ENCODE measurements at places on chromosomes 16 and 17.

GRCh38 chr16:86540894-86541293, 14.1 kb downstream of the MTHFSD start:
- no peak for DNase-seq

GRCh38 chr17:81488276-81488860, 24.2 kb downstream of the ACTG1 start:
- DNase-seq = no peak

- DNase-seq = no peak
These were observed 12.4 kb downstream of the SLFN5 start for GRCh38 chr17:35255316-35255715.

GRCh38 chr16:3578610-3579551, 1.7 kb upstream of the NLRC3 start:
- DNase-seq = no peak

DNA sequence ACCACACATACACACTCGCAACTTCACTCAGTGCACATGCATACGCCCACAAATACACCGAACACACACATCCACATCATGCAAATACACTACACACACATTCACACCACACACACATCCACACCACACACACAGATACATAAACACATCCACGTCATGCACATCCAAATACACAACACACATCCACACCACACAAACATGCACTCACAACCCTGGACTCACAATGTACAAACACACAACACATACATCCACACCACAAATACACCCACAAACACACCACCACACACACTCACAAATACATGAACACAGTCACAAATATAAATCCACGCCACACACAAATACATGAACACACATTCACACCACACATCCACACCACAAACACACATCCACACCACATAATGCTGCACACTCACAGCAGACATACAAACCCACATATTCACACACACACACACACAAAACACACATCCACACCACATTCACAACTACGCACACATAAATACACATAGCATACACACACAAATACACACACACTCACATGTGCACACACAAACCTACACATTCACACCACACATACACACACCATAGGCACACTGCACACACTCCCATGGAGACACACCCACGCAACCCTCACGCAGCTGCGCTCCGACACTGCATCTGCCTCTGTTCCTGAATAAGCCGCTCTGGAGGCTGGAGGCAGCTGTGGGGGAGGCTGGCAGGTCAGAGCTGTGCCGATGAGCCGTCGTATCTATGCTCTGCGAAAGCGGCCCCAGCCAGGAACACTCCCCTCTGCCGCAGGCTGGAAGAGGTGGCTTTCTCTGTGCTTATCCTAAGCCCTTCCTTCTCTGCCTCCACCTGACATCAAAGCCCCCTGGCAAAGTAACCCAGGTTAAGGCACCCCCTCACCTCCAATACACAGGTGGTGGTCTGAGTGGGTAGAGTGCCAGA, 141.8 kb downstream of the GRIN2A start:
- no peak for DNase-seq

GRCh38 chr17:76107509-76107908, 3.9 kb upstream of the EXOC7 start:
- no peak for DNase-seq

DNA sequence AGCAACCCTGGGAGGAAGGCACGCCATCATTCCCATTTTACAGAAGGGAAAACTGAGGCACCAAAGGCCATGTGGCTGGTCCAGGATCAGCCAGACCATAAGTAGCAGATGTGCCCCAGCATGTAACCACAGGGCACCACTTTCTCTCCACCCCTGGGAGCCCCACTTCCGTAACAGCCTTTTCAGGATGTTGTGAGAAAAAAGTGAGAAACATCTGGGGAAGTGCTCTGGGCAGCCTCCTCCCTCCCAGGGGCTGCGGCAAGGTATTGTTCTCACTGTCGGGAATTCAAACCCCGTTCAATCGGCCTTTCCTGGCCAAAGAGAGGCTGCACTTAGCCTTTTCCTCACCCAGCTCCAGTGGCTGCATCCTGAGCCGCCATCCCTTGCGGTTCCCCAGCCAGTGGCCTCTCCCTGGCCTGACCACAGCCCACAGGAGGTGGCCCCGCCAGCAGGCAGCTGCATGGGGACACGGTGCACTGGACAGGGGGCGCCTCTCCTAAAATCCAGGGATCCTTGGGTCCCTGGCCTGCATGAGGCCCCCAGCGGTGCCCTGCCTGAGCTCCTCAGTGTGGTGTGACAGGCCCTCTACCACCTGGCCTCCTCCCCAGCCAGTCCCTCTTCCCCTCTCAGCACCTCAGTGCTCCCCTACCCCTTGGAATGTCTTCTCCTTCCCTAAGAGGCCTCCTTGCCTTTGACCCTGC, 5.7 kb upstream of the CDH5 start:
- no peak for DNase-seq

DNA sequence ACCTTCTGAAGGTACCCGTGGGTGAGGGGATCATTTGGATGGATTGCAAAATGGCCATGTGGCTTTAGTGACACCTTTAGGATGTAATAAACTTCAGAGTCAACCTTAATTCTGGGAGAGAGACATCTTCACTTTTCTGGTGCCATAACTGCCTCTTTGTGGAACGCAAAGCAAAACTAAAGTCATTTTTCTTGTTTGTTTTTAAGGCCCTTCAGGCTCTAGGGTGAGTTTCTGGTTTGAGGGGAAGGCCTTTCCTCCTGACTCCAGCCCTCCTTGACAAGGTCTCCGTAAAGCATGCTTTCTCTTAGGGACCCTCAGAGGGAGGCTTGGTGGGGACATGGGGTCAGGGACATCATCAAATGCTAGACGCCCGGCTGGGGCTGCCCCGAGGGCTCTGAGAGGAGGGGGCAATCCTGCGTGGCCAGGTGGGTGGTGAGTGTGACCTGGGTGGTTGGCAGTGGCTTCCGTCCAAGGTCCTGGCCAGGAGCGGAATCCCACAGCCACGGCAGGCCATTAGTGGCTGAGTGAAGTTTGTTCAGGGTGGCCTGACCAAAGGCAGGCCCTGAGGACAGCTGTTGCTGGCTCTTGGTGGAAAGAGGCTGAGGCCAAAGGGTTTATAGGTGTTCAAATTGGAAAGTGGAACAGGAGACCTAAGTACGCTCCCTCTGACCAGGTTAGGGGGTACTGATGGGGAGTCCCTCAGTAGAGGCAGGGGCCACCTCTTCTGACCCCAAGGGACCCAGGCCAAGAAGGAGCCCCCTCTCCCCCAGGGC, 112.2 kb downstream of the METRNL start:
- no peak for DNase-seq

DNA sequence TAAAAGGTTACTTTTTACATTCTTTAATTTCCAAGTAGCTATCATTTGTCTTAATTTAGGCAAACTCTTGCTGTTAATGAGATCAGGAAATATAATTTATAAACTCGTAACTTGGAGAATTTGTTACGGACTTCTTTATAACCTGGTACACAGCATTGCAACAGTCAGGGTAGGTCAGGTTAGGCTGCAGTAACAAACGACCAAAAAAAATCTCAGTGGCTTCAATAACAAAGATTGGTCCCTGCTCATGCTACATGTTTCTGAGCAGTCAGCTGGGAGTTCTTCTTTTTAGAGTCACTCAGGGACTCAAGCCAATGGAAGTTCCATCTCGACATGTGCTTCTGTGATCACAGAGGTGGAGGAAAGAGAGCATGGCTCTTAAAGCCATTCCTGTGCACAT, 110.1 kb downstream of the USP31 start:
- DNase-seq = no peak

- DNase-seq = peak; percentile 25
These were observed 14.9 kb downstream of the ELAC2 start for GRCh38 chr17:13002761-13003453.

GRCh38 chr17:78900816-78901215, 2.2 kb downstream of the CEP295NL start:
- no peak for DNase-seq

DNA sequence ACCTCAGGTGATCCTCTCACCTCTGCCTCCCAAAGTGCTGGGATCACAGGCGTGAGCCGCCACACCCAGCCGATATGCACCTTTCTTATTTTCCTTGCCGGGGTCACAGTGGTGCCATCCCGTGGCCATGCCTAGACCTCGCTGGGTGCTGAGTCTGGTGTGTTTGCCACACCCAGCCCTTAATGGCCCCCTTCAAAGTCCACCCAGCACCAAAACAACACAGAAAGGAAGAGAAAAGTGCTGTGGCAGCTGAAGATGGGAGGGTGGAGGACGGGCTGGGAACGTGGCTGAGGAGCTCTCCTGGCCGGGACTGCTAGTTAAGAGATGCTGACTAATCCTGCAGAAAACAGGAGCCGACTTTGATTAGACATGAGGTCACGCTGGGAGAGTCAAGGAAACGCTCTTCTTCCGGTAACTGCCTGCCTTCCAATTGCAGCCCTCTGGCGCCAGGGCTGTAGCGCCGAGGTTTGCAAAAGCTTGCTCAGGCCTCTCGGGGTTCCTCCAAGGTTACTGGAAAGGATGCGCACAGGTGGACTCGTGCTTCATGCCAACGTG, 10.9 kb downstream of the SLC43A2 start:
- no peak for DNase-seq

DNA sequence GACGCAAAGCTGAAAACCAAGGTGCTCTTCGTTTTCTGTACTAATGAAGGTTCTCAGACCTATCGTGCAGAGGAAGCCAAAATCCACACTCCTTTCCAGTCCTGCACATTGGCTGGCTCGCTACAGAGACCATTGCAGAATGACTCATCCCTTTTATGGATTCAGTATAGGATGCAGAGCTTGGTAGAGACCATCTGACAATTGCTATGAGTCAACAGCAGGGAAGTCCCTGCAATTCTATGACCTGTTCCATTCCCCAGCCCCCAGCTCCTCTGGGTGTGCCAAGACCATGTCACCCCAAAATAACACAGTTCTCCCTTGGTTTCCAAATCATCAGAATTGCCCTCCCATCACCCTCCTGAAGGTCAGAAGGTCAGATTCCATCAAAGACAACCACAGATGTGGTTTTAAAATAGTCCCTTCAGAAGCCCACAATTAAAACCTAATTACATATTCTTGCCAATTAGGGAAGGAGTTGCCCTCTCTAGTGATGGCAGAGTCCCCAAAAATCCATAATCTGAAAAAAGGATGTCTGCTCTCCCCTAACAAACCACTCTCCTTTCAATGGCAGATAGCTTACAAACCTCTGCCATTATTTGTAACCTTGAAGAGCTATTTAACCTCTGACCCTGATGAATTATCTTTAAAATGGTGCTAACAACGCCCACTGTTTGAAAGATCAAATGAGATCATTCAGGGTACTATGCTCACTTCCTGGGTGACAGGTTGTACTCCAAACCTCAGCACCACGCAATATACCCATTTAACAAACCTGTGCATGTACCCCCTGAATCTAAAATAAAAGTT, 108.2 kb upstream of the RBBP6 start:
- no peak for DNase-seq

GRCh38 chr17:34850023-34850422, 111.2 kb downstream of the CCT6B start:
- DNase-seq = no peak

DNA sequence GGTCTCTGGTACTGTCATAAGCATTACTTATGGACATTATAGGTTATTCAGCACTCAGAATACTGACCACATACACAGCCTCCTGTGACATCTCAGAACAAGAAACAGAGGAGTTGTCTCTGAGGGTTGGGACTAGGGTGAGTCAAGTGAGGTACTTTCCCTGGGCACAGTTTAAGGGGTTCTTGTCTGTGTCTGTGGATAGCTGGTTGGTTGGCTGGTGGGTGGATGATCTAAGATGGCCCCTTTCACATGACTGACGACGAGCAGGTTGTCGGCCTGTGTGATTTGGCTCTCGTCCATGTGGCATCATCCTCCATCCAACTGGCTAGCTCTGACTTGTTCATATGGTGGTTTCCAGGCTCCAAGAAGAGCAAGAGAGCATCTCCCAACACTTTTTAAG, 163.9 kb downstream of the PRKCB start:
- no peak for DNase-seq

DNA sequence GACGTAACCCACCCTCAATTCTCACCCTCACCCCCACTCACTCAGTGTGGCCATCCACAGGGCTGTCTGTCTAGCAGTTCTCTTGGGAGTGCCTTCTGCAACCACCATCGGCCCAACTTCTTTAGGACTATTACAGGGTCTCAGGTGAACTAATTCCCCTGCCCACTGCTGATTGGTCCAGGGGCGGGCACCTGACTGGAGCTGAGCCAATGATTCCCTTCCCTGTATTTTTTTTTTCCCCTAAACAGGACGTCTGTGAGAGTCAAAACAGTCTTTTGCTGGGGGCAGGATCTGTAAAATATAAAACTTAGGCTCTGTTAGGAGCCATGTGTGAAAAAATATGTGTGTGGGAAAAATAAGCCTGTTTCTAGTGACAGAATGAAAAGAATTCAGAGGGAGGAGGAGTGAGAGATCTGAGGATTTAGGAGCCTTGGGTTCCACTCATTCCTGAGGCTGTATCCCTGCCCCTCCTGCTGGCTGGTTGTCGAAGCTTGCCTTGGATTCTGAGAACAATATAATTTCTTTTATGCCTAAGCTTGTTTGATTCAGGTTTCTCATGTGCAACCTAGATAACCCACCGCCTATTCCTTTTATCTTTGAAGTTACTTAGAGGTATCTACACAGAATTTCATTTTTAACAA, 115.0 kb downstream of the SPACA3 start:
- no peak for DNase-seq

DNA sequence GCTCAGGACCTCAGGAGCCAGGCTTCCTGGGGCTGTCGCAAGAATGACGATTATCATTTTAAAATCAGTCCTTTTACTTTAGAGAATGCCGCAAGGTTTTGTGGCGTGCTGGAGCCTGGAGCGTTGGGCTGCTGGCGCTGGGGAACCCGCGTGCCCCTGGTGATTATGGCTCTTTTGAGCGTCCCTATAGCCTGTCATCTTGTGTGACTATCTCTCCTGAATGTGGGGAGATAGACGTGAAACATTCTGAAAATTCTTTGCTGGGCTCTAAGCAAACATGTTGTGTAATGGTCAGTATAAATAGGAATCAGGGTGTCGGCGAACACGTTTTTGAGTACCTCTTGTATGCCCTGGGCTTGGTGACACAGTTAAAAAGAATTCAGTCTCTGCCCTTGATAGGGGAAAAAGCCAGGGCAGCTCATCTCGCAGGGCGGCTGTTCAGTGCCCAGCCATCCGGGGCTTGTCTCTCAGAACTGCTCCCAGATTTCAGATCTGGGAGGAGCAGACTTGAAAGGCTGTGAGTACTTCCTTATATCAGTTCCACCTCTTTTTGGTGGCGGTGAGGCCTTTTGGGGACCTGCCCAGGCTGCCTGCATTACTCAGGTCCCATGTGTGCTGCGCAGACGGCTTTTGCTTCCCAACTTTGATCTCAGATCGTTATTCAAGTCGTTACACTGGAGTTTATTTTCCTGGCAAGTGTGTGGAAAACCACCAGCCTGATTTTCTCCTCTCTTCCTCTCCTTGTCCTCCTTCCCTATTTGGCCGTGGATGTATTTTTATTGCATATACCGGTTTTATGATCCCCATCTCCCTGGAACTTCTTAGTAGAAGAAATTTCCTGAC, 973 bp downstream of the SLC7A6 start:
- DNase-seq = no peak

GRCh38 chr16:66751053-66751302, 431 bp downstream of the DYNC1LI2 start:
- DNase-seq = no peak
